Omental fat pad (tissue), 4 donors: ENCODE measurements at places on chromosomes 4 and X. TPM values are rescaled to one million over a fixed set of nuclear protein-coding genes. Genes with fewer than 3 reads are reported as not detected.

MAGEE2 gene
- total RNA-seq, result not detected

DNA sequence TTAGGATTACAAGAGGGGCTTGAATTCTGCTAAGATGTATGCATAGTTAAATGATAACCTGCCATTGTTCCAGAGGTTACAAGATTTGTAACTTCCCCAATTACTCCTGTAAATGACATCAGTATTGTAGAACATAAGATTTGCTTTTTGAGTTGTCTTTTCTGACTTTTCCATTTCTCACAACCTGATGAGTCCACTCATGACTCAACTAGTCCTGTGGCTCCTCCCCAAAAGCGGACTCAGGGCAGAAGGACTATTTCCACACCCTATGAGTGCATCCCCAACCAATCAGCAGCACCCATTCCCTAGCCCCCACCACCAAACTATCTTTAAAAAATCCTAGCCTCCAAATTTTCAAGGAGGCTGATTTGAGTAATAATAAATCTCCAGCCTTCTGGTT lies 54.7 kb downstream of the HOPX start:
- DNase-seq, result no peak

PAGE2B gene
- total RNA-seq, result not detected

- no peak for DNase-seq
Observed at GRCh38 chrX:136880003-136880451, 498 bp downstream of the RBMX start.

- DNase-seq, result no peak
Observed at GRCh38 chr4:146930673-146931072, 15.0 kb downstream of the TTC29 start.

GYPE gene
- 0.65 TPM for total RNA-seq

DNA sequence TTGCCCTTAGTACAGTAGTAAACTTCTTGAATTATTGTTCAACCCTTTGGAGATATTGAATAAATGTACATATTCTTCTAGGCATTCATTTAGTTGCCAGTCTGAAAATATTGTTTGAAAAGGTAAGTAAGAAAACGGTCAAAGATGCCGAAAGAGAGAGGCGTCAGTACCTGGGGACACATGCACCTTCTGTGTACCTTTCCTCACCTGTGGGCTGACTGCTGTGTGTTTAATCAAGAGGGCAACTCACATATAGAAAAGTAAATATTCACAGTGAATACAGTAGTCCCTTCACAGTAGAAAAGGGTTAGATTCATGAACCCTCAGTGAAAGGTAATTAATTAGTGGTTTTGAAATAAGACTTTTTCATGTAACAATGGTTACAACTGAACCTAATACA lies 6.9 kb downstream of the ANXA10 start:
- DNase-seq, result no peak

DNA sequence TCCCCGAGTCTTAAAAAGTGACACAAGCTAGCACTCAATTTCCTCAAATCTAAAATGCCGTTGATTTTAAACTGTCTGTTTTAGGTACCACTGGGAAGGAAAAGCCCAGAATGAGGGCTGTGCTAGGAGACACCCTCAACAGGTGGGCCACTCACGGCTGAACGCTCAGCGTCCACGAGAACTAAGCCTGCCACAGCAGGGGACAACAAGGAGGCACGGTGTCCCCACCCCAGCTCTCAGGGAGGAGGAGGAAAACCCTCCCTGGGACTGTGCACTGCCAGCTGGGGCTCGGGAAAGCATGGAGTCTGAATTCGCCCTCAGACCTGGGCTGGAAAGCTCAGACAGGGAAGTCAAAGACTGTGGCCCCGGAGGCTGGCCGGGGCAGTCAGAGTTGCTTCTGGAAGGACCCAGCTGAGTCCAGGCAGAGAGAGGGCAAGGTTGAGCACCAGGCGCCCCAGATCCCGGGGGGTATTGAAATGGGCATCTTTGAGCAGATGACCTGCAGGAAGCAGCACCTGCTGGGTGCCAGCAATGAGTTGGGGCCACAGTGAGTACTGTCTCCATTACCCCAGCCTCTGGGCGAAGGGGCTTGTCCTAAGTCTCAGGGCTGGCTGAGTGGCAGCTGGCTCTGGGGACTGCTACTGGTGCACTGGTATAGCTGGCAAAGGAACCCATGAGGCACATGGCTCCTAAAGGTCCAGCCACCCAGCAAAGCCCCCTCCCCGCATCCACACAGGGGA lies 769 bp upstream of the CPZ start:
- DNase-seq, result no peak

GRCh38 chr4:121789960-121790829 lies 10.9 kb upstream of the EXOSC9 start:
- DNase-seq, result no peak

GRCh38 chr4:162891788-162892707 lies 274.6 kb downstream of the NAF1 start:
- DNase-seq, result no peak

DNA sequence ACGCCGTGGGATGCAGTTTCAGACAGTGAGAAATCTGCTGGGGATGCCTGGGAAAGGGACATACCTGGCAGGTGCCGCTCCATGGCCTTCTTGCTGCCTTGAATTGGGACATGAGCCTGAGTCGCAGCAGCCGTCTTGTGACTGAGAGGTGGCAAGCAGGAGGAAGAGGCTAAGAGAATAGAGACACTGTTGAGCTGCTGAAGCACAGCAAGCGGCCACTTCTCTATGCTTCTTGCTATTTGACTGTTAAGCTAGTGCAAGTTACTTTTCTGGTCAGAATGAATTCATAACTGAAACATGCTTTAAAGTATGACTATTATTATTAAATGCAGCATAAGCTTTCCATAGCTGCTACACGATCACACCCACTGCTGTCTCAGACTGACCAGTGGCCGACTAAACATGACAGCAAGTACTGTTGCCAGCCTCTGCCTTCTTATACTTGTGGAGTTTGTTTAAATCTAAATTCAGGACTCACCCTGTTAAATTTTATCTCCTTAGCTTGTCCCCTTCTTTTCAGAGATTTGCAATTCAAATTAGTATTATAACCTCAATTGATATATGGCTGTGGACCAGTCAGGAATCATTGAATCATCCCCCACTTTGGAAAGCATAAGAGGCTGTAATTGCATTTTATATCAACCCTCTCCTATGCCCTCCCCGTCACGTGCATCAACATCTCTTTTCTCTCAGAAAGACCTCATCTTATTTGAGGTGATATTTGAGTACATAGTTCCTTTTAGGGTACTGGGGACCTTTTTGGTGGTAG lies 24.8 kb upstream of the ACSL1 start:
- DNase-seq, result no peak

DNA sequence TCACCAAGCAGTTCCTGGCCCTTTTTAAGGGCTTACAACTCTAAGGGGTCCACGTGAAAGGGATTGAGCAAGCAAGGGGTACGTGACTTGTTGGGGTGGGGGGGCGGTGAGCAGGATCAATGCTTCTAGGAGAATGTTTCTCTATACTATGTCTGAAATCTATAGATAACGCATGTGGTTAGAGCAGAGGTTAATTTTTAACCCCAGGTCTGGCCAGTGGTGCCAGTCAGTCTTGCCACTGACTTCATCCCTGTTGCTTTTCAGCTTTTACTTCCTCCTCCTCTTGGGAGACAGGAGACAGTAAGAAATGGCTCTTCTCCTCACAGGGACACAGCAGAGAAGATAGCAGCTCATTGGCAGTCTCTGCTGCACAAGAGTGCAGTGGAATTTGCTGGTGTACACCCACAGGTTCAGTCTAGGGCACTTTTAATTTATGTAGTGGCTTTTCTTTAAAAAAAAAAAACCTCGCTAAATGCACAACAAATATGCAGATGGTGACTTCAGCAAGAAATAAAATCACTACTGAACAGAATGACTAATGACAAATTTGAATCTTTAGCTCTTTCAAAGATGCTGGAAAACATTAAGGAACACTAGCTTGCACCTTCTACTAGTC lies 190.5 kb downstream of the CCNG2 start:
- no peak for DNase-seq

GRCh38 chr4:113440371-113440770 lies 321.2 kb downstream of the CAMK2D start:
- DNase-seq, result no peak

GRCh38 chrX:8289523-8289922 lies 118.5 kb upstream of the VCX2 start:
- DNase-seq, result no peak

PCYT1B gene
- total RNA-seq, result not detected

DNA sequence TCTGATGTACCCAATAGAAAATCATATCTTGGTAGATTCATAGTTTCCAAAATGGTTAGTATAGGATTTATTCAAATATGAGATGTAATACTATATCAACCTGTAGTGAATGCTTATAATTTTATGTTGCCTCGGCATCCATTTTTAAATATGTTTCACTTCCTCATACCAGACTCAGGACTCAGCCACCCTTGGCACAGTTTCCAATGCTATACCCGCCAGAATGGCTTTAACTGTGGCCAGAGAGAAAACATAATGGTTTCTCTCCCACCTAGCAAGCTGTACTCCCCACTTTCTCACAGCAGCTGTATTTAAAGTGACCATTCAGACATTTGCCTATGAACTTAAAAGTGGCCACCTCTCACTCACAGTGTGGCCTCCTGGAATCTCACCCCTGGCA lies 466.6 kb upstream of the PABPC4L start:
- no peak for DNase-seq

GPR173 gene
- 2.0 TPM for total RNA-seq

AVPR2 gene
- total RNA-seq, result 5.0 TPM
